A172 (cell line): ENCODE measurements at places on chromosomes 1 and 21. TPM values are rescaled to one million over a fixed set of nuclear protein-coding genes. Genes with fewer than 3 reads are reported as not detected.

The C1QTNF12 gene
- total RNA-seq, result not detected in 2 replicates

The BMP8B gene
- total RNA-seq, result 0.26 and 0.55 TPM in 2 replicates

The IL12RB2 gene
- total RNA-seq, result not detected in 2 replicates

The CYP4A11 gene
- not detected in 2 replicates for total RNA-seq

The KDF1 gene
- total RNA-seq, result not detected in 2 replicates

The UBL4B gene
- 0.83 TPM in 1 of 2 replicates, not detected in the other for total RNA-seq

The TMIGD3 gene
- total RNA-seq, result not detected in 2 replicates

The CLEC20A gene
- total RNA-seq, result not detected in 2 replicates

The CHIA gene
- not detected in 2 replicates for total RNA-seq

GRCh38 chr1:119564548-119564947, 57.5 kb downstream of the HSD3B1 start:
- DNase-seq, result no peak

GRCh38 chr1:147204080-147204479, 21.1 kb downstream of the FMO5 start:
- DNase-seq, result no peak

- DNase-seq, result no peak
These were observed 347.4 kb upstream of the ADGRL2 start for GRCh38 chr1:81453367-81453703.

- no peak for DNase-seq
These were observed 66.8 kb downstream of the EPB41 start for GRCh38 chr1:28981210-28981609.

DNA sequence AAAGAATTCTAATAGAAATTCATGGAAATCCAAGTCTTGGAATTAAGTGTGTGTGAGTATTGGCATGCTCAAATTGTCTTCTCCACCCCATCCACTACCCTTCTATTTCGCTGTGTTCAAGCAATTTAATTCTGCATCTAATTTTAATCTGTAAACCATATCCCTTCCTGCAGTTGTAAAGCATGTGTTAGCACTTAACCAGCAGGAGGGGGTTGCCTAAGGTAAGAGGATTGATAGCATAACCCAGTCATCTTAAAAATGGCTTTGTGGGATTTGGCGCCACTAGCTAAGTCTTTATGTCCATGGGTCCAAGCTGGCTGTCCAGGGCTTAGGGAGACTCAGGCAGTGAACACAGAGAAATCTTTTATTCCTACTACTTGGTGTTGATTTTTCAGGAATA, 210.3 kb downstream of the PTPRC start:
- no peak for DNase-seq

DNA sequence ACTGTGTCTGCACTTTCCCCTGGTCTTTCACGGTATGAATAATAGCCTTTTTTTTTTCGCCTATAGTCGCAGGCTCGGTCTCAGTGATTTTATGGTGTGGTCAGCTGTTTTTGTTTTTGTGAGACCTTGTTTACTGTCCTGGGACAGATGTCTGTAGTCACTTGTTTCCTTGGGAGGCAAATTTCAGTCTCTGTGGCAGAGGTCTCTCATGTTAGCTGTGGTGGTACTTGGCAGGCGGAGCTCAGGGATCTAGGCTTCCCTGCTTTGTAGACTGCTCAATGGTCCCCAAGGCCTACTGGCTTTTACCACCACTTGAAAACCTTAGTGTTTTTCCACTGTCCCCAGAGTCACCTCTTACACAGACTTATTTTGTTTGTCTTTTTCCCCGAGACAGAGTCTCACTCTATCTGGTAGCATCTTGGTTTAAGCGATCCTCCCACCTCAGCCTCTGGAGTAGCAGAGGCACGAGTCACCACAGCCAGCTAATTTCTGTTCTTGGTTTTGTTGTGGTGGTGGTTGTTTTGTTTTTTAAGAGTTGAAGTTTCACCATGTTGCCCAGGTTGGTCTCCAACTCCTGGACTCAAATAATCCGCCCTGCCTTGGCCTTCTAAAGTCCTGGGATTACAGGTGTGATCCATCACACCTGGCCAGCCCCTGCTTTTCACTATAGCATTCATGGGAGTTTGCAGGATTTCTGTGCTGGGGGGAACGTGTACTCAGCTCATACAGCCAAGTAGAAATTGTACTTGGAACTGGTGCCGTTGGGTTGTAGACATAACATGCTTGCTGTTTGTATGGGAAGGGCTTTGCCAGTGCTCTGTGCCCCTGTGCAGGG, 10.3 kb downstream of the RNU1-2 start:
- no peak for DNase-seq

DNA sequence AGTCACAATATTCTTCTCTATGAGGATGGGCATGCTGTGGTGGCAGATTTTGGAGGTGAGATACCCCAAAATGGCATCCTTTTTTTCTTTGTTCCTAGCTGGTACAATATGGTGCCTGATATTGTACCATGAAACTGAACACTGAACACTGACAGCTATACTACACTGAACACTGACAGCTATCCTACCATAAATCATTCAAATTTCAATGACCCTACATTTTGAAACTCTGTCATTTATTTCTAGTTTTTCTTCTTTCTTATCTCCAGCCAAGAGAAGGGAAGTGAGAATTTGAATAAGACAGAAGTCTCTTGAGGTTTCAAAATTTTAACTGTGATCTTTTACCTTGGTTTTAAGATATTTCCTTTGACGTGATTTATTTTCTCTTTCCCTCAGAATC, 76.3 kb downstream of the LRRC53 start:
- no peak for DNase-seq

GRCh38 chr1:109963864-109964263, 20.7 kb upstream of the AHCYL1 start:
- DNase-seq, result peak; percentile 44

DNA sequence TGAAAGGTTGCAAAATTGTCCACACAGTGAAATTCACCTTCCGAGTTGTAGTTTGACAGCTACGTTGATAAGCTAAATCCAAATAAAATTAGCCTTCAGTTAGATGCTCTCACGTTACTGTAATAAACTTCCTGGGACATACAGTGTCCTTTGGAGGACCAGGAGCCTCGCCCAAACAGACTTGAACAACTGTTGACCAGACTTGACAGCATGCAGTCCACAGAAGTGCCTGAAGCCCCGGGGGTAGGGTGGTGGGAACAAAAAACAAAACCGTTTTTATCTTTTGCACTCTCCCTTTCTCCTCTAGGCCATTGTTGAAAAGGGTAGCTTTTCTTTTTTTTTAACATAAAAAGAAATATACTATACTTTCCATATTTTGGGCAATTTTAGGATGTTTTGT, 172.8 kb upstream of the SAMSN1 start:
- no peak for DNase-seq

DNA sequence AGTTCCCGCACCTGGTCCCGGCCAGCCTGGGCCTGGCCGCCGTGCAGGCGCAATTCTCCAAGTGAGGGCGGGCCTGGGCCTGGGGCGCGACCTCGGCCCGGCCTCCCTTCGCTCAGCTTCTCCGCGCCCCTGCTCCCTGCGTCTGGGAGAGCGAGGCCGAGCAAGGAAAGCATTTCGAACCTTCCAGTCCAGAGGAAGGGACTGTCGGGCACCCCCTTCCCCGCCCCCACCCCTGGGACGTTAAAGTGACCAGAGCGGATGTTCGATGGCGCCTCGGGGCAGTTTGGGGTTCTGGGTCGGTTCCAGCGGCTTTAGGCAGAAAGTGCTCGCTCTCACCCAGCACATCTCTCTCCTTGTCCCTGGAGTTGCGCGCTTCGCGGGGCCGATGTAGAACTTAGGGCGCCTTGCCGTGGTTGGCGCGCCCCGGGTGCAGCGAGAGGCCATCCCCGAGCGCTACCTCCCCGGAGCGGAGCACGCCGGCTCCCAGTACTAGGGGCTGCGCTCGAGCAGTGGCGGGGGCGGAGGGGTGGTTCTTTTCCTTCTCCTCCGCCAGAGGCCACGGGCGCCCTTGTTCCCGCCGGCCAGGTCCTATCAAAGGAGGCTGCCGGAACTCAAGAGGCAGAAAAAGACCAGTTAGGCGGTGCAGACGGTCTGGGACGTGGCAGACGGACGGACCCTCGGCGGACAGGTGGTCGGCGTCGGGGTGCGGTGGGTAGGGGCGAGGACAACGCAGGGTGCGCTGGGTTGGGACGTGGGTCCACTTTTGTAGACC, 1.2 kb downstream of the OLIG1 start:
- DNase-seq, result no peak

- DNase-seq, result peak; percentile 92
These were observed 59.8 kb downstream of the ERG start for GRCh38 chr21:38438462-38438893.

- DNase-seq, result no peak
These were observed 189.0 kb upstream of the NFIA start for GRCh38 chr1:60893136-60893930.

- peak; percentile 82 for DNase-seq
These were observed 11.9 kb upstream of the PADI3 start for GRCh38 chr1:17236779-17237560.

DNA sequence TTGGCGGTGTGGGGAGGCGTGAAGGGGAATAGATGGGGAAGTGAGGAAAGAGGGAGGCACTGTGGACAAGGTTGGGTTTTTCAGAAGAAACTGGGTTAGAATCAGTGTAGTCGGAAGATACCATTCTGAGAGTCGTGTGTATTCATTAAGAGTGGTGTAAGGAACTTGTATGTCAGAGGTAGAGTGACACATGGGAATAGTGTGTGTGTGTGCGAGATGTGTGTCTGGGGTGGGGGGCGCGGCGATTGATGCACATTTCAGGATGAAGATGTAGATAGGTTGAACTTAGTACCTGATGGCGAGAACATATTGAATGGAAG, 878 bp downstream of the SMG7 start:
- no peak for DNase-seq

- no peak for DNase-seq
These were observed 10.2 kb downstream of the MFN2 start for GRCh38 chr1:11990303-11991032.

DNA sequence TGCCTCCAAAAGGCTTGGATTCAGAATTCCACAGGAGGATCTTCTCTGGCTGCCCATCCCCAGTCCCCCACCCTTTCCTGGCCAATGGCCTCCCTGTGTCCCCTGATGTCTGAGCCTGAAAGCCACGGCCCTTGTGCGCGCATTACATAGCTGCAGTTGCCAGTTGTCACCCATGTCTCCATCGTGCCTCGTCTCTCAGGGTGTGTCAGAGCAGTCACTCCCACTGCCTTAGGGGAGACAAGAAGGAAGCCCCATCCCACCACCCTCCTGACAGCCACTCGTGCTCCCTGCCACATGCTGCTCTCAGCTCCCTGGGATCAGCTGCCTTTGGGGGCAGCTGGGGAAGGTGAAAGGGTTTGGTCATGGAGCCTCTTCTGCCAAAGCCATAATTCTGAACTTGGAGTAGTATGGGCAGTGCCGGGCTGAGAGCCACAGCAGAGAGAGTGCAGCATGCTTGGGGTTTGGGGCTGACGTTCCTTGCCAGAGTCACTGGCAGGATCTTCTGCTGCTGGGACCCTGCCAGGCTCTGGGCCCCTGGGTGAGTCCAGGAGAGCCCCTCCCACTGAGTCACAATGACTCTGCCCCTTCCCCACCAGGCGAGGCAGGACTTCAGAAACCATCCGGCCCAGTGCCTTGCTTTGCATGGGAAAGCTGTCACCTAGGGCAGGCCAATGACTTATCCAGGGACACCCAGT, 285.9 kb upstream of the VAMP3 start:
- DNase-seq, result no peak
